Fibroblast of the aortic adventitia (primary cell): ENCODE measurements at places on chromosomes 7 and 10. TPM values are rescaled to one million over a fixed set of nuclear protein-coding genes. Genes with fewer than 3 reads are reported as not detected.

CYP26C1 gene
- total RNA-seq, result 0.09 TPM in 1 of 2 replicates, not detected in the other

GPC2 gene
- 1.2 and 4.5 TPM in 2 replicates for total RNA-seq

ZNF503 gene
- 21.7 and 29.8 TPM in 2 replicates for total RNA-seq

PLEKHS1 gene
- not detected in 2 replicates for total RNA-seq

ACSM6 gene
- total RNA-seq, result not detected in 2 replicates

CUX1 gene
- 36.1 and 44.2 TPM in 2 replicates for total RNA-seq

ZRANB1 gene
- 19.6 and 22.3 TPM in 2 replicates for total RNA-seq
